ENCODE measurements at places on chromosomes 4 and X.

- H3K4me1 ChIP-seq: no peaks in the 10 kb centered on the region
- H3K27ac ChIP-seq: no peak overlapping the region
- H3K27me3 ChIP-seq: no peaks in the 10 kb centered on the region
- no peak for DNase-seq
- H3K4me3 ChIP-seq: no peak overlapping the region
- H3K36me3 ChIP-seq: no peaks in the 10 kb centered on the region
Measured at GRCh38 chr4:115361781-115362180, 248.4 kb upstream of the NDST4 start.

DNA sequence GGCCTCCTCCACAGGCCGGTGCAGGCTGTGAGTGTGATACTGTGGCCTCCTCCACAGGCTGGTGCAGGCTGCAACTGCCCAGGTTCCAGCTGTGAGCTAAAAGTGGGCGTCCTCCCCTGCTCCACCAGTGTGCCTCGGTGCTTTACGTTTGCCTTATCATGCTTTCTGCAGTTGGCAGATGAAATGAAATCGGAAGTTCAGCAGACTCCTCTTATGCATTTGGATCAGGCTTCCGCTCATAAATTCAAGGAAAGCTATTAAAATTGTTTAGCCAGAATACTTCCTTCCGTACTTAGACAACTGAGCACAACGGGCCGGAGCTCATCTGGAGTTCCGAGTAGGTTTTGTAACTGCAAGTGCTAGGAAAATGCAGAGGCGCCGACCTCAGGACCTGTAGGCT, 12.0 kb downstream of the CYP4V2 start:
- H3K27me3 ChIP-seq: no peaks in the 10 kb centered on the region
- no peak overlapping the region for H3K27ac ChIP-seq
- H3K36me3 ChIP-seq: peaks cover 9% of the 10 kb centered on the region
- no peak overlapping the region for H3K4me3 ChIP-seq

GRCh38 chr4:54277691-54278090, 48.6 kb downstream of the PDGFRA start:
- H3K4me3 ChIP-seq: no peak overlapping the region
- H3K36me3 ChIP-seq: no peaks in the 10 kb centered on the region
- H3K27ac ChIP-seq: no peak overlapping the region

DNA sequence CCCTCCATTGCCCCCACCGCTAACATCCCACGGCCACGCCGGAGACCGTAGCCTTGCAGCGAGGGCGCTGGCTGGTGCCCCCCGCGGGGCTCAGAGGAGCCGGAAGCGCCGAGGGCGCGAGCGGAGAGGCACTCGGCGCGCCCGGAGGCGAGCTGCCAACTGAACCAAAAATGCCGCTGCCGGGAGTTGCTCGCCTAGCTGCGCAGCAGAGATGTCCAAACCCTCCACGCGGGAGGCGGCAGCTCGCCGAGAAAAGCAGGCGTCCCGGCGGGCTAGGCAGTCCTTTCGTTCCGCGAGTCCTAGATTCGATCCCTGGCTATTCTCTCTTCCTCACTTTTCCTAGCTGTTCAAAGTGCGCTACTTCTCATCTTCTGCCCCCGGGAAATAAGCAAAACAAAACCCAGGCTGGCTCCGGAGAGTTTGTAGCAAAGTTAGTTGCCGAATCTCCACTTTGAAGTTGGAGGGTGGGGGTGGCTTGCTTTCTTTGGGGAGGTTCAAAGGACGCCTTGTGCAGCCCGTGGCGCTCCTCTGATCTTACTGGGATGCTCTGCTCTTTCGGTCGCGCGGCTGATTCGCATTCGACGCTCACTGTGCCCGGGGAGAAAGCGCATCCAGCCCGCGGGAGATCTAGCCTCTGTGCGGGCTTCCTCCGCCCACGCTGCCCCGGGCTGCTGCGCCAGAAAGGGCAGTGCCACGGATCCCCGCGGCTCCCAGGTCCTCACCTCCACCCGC, 723 bp downstream of the NKX6-1 start:
- H3K4me1 ChIP-seq: peaks cover 17% of the 10 kb centered on the region
- H3K4me3 ChIP-seq: peak overlapping the region; percentile 64
- H3K27ac ChIP-seq: peak overlapping the region; percentile 76

Data from activated CD8-positive, alpha-beta T cell treated with anti-CD3 and anti-CD28 coated beads, Interleukin-2, amount 10 ng/mL, durations not matched to agents 7 days and 5 days (primary cell).